Neural progenitor cell (in vitro differentiated cells): ENCODE measurements at places on chromosomes 12 and 14. TPM values are rescaled to one million over a fixed set of nuclear protein-coding genes. Genes with fewer than 3 reads are reported as not detected.

ATP6V1D gene
- 79.9 and 89.4 TPM in 2 replicates for total RNA-seq

GPR132 gene
- 0.22 and 0.51 TPM in 2 replicates for total RNA-seq

SLC25A47 gene
- total RNA-seq, result not detected in 2 replicates

RAD51AP1 gene
- 130 and 189 TPM in 2 replicates for total RNA-seq

KRT73 gene
- total RNA-seq, result not detected in 2 replicates

GRCh38 chr12:76284816-76285750 lies 63.1 kb downstream of the BBS10 start:
- no peak overlapping the region for H3K27ac ChIP-seq
- DNase-seq, result no peak
- no peaks in the 10 kb centered on the region for H3K4me1 ChIP-seq
- H3K36me3 ChIP-seq, result no peaks in the 10 kb centered on the region
- no peak overlapping the region for H3K4me3 ChIP-seq

DNA sequence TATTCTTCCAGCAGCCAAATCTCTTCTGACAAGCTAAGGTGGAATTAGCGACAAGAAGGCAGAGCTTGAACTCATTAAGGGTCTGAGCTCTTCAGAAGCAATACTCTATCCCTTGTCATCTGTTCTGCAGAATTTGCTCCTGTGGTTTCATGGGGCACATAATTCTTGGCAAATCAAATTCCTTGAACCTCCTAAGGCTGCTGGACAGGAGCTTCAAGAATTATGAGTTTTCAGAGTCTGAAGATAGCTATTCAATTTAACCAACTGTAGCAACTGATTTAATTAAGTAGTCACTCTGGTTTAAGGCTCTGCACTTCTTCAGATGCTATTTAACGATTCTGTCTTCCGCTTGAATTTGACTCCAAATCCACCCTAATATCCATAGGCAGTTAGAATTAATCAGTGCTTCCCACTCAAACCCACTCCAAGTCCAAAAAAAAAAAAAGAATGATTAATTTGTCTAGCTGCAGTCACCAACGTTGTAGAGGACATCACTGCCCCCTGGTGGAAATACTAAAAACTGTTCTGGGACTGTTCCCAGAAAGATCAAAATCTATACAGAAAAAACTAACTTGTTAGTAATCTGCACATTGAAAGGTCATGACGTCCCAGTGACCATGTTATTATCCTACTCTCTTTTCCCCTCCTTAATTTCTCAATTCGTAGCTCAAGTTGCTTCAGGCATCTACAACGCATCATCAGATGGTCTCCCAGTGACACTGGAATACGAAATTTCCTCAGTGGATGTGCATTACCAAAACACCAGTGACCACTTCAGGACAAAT lies 169.9 kb downstream of the KIF21A start:
- no peak overlapping the region for H3K27ac ChIP-seq
- peak; percentile 56 for DNase-seq
- H3K4me1 ChIP-seq, result no peaks in the 10 kb centered on the region
- H3K36me3 ChIP-seq, result no peaks in the 10 kb centered on the region
- no peak overlapping the region for H3K4me3 ChIP-seq

- peak overlapping the region; percentile 79 for H3K27ac ChIP-seq
- H3K4me3 ChIP-seq, result peak overlapping the region; percentile 97
- H3K27me3 ChIP-seq, result peaks cover 4% of the 10 kb centered on the region
- DNase-seq, result peak; percentile 94
- H3K36me3 ChIP-seq, result no peaks in the 10 kb centered on the region
- H3K4me1 ChIP-seq, result peaks cover 32% of the 10 kb centered on the region
Measured at GRCh38 chr12:51846911-51847642, 1.4 kb downstream of the FIGNL2 start.

DNA sequence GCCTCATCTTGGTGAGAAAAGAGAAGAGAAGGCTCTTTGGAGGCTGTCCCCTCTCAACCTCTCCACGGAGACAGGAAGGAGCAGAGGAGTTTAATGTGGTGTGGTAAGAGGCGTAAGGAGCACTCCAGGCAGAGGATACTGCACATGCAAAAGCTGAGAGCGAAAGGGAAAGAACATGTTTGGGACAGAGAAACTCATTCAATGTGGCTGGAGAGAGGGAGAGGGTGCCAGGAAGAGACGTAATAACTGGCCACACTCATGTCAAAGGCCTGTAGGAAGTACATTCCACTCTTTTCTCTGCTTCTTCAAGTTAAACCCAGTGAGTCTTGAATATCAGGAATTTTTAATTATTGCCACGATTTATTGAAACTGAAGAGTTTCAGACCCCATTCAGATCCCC lies 12.0 kb downstream of the VDR start:
- peaks cover 14% of the 10 kb centered on the region for H3K4me1 ChIP-seq
- peaks cover 3% of the 10 kb centered on the region for H3K27me3 ChIP-seq
- H3K4me3 ChIP-seq, result no peak overlapping the region
- H3K36me3 ChIP-seq, result no peaks in the 10 kb centered on the region
- H3K27ac ChIP-seq, result no peak overlapping the region

- no peak overlapping the region for H3K4me3 ChIP-seq
- no peaks in the 10 kb centered on the region for H3K36me3 ChIP-seq
- DNase-seq, result no peak
- H3K27ac ChIP-seq, result no peak overlapping the region
Measured at GRCh38 chr14:95522556-95522955, 6.1 kb upstream of the SYNE3 start.

- no peaks in the 10 kb centered on the region for H3K36me3 ChIP-seq
- H3K4me3 ChIP-seq, result no peak overlapping the region
- no peak overlapping the region for H3K27ac ChIP-seq
Measured at GRCh38 chr14:103423050-103423461, 37.8 kb downstream of the MARK3 start.

- H3K27ac ChIP-seq, result no peak overlapping the region
- H3K4me1 ChIP-seq, result no peaks in the 10 kb centered on the region
- no peak for DNase-seq
- no peaks in the 10 kb centered on the region for H3K27me3 ChIP-seq
- no peak overlapping the region for H3K4me3 ChIP-seq
- no peaks in the 10 kb centered on the region for H3K36me3 ChIP-seq
Measured at GRCh38 chr14:23877538-23878180, 75.9 kb upstream of the DHRS4 start.

DNA sequence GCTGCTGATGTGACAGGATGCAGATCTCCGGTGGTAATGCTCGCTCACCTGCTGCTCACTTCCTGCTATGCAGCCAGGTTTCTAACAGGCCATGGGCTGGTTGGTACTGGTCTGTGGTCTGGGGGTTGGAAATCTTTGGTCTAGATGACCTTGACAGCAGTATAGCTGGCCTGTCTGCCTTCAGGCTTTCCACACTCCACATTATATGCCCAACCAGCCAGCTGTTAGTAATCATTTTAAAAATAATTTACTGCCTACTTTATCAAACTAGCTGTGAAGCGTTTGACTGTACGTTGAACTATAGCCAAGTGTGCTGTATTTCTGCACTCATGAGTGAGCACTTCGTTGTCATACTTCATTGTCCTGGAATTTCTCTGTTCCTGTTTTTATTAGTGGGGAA lies 424.0 kb upstream of the GARIN6 start:
- no peaks in the 10 kb centered on the region for H3K36me3 ChIP-seq
- no peaks in the 10 kb centered on the region for H3K27me3 ChIP-seq
- H3K4me3 ChIP-seq, result no peak overlapping the region
- H3K4me1 ChIP-seq, result no peaks in the 10 kb centered on the region
- no peak overlapping the region for H3K27ac ChIP-seq

DNA sequence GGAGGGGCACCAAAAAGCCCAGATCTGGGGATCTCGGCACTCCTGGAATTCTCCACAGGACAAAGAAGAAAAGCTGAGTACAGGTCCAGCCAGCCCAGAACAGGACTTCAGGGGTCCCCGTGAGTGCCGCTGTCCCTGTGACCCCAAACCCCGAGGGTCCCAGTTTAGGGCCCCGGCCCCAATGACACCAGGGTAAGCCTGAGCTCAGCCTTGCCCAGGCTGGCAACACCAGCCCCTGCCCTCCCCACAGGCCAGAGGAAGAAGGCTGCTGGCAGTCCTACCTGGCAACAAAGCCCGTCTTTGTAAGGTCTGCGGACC lies 1.8 kb downstream of the CDK2AP1 start:
- no peaks in the 10 kb centered on the region for H3K27me3 ChIP-seq
- H3K27ac ChIP-seq, result peak overlapping the region; percentile 82
- H3K4me3 ChIP-seq, result peak overlapping the region; percentile 88
- no peaks in the 10 kb centered on the region for H3K36me3 ChIP-seq
- no peak for DNase-seq

GRCh38 chr14:105767315-105767714 lies 240.9 kb downstream of the TMEM121 start:
- H3K36me3 ChIP-seq, result no peaks in the 10 kb centered on the region
- no peak for DNase-seq
- no peaks in the 10 kb centered on the region for H3K27me3 ChIP-seq
- H3K4me1 ChIP-seq, result no peaks in the 10 kb centered on the region
- H3K27ac ChIP-seq, result no peak overlapping the region
